ENCODE measurements at places on chromosomes 4 and X.

- no peak for DNase-seq
These were observed 1.7 kb upstream of the PCDH10 start for GRCh38 chr4:133147286-133147821.

DNA sequence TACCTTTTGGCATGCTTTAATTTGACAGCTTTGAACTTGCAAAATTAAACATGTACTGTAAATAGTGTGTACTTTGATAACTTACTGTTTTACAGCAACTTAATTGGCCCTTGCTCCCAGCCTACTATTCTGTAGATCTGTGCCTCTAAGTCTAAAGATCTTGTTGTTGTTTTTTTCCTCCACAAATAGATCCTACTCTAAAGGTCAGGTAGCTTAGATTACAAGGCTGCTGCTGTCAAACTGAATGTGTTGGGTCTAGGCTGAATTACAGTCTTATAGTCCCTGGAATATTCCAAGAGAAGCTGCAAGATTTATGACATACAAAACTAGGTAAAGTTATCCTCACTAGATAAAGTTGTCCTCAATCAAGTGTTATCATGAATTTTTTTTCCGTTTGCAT, 18.7 kb downstream of the DIAPH2 start:
- DNase-seq, result no peak

DNA sequence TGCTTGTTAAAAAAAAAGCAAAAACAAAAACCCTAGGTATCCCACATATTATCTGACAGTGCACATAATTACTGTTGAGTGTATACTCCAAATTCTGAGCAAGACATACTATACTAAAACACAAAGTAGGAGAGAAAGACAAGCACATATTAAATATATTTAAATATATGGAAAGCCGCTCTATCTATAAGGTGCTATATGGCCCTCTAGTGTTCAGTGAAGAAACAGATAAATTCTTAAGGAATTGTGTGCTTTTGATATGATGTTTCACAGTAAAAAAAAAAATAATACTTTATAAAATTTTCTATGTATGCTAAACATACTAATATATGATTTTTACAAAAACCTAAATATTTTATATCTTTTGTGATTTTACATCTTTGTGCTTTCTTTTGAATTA, 137.8 kb downstream of the FBXW7 start:
- no peak for DNase-seq

DNA sequence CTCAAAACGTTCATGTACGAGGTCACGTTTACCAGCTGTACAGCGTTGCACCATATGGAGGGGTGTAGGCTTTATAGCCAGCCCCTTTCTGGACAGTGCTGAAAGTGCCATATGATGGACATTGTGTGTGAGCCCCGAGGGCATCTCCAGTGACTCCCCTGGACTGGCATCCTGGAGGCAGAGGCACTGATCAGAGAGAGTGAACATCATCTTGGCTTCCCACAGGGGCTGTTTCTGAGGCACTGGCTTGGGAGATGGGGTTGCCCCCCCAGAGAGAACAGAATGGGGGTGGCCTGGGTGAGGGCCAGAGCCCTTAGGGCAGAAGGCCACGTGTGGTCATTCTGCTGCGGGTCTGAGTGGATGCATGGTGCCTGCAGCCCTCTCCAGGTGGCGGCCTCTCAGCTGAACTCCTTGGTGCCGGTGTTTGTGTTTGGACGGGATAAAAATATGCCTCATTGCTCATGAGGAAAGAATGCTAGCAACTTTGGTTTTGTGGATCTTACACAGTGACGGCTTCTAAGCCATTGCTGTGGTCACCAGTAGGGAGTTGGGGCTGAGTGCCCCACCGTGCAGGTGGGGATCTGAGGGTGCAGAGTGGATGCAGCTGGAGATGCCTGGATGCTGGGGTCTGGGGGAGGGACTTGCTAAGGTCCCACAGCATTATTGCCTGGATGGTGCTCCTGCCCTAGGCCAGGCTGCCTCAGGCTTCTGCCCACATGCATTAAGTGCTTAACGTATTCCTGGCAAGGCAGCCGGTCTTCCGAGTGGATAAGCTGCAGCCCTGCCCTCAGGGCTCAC, 3.4 kb downstream of the WFS1 start:
- peak; percentile 96 for DNase-seq
